ENCODE measurements at places on chromosomes 16 and 17.

- DNase-seq: peak; percentile 74
These were observed 65.6 kb downstream of the XYLT1 start for GRCh38 chr16:17404941-17405689.

GRCh38 chr17:1497831-1498230 lies 5.3 kb upstream of the MYO1C start:
- DNase-seq: no peak

DNA sequence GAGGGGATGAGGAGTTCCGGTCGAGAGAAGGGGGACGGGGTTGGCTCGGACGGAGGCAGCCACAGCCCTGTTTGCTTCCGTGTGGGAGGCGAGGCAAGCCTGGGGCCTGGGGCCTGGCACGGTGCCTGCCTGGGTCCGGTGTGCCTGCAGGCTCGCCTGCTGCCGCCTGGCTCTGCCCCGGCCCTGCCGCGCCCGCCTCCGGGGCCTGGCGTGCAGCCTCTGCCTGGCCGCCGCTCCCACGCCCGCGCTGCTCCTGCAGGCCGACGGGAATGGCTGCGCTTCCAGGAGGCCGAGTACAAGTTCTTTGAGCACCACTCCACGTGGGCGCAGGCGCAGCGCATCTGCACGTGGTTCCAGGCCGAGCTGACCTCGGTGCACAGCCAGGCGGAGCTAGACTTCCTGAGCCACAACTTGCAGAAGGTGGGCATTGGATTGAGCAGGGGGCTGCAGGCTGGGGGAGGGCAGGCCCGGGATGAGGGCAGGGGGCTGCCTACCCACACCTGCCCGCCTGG lies 53.1 kb downstream of the MRC2 start:
- no peak for DNase-seq

- DNase-seq: peak; percentile 58
These were observed 13.8 kb downstream of the CASKIN2 start for GRCh38 chr17:75501378-75502071.

DNA sequence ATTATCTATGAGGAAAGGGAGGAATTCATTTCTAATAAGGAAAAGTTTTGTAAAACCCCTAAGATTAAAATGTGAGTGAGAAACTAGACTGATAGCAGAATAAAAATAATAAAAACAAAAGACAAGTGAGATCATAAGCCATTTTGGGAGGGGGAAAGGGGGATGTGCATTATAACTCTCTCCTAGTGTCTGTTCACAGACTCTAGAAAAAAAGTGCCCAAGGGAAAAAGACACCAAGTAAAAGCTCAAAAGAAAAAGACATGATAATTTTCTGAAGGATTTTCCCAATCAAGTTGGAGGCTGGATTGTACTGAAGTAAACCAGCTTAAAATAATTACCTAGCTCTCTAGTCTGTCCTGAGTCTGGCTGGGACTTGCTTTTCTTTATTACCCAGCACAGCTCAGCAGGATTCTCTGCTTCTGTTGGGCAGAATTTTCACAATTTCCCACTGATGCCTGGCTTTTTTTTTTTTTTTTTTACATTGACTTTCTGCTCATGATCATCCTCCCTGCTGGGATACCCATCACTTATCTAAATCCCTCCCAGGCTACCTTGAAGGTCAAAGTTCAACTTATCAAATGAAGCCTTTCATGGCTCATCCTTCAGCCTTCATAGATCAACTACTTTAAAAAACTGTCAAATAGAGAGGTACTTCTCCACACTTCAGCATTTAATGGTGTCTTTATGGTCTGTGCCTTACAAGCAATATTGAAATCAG lies 124.2 kb upstream of the KCNJ16 start:
- DNase-seq: no peak

- no peak for DNase-seq
These were observed 26.3 kb downstream of the SEC14L5 start for GRCh38 chr16:4984174-4984990.

DNA sequence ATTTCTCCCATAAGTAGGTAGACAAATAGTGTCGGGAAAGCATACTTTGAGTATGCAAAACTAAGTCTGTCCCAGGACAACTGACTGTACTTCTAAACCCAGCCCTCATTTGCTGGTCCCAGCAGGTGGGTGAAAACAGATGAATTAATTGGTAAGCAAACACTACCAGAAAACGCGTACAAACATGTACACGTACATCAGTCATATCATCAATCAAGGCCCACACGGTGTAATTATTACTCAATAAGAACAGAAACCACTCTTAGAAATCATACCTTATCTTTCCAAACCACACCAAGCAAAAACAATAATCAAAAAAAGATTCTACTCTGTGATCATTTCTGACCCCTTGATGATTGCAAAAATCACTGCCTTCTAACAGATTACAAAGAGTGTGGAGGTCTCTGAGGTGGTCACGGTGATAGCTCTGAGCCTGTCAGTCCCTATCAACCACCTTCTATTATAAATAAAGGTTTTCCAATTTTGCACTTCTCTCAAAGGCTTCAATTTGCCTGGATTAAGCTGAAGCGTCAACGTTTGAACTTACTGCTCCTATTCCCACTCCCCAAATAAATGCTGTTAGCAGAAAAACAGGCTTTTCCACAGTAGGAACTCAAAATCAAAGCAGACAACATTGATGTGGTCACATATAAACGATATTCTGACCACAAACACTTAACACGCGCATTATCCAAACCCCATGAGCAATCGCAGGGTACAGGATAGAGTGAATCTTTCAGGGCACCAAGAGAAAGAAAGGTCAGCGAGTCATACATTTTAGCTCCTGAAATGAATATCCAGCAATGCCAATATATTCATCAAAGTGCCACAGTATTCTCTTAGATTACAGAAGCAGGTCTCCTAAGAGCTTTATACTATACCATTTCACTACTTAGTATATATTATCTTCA lies 211.9 kb downstream of the STX8 start:
- no peak for DNase-seq

- no peak for DNase-seq
These were observed 20.1 kb downstream of the PLD6 start for GRCh38 chr17:17186051-17186450.

GRCh38 chr16:68658341-68658973 lies 13.3 kb downstream of the CDH3 start:
- DNase-seq: no peak

- DNase-seq: no peak
These were observed 43.8 kb downstream of the SOCS1 start for GRCh38 chr16:11211977-11212797.

- DNase-seq: no peak
These were observed 479.3 kb downstream of the KCNJ18 start for GRCh38 chr17:22171631-22172030.

DNA sequence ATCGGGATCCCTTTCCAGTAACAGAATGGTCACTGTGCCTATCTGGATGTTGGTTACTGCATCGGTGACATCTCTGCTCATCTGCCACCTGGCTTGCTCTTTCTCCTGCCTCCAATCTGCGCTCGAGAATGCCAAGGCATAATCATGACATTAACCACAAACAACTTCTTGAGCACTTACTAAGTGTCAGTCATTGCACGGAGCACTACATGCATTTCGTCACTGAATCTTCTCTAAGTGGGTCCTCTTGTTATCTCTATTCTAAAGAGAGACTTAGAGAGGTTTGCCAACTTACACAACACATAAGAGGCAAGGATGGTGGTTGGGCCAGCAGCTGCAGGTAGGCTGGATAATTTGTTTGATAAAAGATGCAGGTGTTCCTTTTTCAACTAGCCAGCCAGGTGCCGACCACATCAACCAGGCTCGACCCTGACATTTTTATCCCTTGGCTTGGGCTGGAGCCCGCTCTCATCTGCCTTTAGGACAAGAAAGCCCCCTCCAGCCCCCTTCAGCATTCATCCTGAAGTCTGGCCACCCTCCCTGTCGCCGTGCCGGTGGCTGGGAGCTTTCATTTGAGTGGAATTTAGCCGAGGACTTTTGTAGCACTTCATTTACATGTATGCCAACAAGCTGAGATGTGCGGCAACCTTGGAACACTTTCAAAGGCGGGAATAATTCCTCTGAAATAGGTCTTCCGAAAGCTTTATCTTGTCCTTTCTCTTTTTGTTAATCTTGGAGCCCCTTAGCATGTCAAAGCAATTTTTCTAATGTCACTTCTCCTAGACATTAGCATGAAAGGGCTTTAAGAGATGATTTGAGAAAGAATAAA lies 89.3 kb upstream of the NKD1 start:
- no peak for DNase-seq

DNA sequence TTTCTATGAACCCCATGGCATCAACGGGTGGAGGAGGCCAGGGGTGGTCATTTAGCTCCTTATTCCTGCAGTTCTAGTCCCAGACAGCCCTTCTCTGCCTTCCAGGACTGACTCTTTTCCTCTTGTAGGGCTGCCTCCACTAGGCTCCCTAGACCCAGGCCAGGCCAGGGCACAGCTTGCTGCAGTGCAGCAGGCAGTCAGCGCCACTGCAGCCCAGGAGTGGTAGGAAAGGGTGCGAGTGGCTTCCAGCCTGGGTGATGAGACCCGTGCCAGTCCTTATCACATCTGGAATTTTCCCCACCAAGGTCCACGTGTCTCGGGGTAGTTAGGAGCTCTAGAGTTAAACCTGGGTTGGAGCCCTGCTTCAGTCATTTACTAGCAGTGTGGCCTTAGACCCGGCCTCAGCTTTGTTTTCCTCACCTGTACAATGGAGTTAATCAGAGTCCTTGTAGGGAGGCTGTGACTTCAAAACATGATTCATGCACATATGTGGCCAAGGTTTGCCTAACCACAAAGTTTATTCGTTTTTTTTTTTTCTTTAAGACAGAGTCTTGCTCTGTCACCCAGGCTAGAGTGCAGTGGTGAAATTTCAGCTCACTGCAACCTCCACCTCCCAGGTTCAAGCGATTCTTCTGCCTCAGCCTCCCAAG lies 4.7 kb downstream of the SLC5A11 start:
- DNase-seq: no peak

DNA sequence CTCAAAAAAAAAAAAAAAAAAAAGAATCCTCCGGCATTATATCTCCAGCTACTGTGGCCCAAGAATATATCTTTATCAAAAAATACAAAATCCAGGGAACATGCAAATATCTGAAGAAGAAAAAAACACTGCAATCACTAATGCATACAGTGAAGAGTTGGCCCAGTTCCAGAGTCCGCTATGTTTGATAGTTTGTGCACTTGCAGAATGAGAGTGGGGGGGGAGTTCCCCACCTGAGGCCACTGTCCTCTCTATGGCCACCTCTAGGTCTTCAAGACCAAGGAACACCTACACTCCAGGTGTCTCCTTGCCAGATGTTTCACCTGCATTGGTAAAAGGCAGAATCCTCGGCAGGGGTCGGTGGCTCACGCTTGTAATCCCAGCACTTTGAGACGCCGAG lies 4.0 kb downstream of the ZNF785 start:
- no peak for DNase-seq

- DNase-seq: no peak
These were observed 216.7 kb downstream of the SHISA9 start for GRCh38 chr16:13118091-13118490.

DNA sequence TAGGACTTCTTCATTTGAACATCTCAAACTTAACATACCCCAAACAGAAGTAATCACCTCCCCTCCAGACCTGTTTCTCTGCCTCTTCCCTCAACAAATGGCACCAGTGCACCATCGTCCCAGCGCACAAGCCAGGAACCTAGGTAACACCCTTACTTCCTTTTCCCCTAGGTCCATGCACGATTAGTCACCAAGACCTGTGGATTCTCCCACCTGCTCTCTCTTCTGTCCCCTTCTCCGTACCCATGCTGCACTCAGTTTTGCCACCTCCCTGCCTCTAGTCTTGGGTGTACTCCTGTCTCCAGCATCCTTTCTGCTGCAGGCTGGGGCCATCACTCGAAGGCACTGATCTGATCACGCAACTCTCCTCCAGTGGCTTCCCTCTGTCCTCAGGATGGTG lies 3.2 kb downstream of the EMC8 start:
- no peak for DNase-seq

DNA sequence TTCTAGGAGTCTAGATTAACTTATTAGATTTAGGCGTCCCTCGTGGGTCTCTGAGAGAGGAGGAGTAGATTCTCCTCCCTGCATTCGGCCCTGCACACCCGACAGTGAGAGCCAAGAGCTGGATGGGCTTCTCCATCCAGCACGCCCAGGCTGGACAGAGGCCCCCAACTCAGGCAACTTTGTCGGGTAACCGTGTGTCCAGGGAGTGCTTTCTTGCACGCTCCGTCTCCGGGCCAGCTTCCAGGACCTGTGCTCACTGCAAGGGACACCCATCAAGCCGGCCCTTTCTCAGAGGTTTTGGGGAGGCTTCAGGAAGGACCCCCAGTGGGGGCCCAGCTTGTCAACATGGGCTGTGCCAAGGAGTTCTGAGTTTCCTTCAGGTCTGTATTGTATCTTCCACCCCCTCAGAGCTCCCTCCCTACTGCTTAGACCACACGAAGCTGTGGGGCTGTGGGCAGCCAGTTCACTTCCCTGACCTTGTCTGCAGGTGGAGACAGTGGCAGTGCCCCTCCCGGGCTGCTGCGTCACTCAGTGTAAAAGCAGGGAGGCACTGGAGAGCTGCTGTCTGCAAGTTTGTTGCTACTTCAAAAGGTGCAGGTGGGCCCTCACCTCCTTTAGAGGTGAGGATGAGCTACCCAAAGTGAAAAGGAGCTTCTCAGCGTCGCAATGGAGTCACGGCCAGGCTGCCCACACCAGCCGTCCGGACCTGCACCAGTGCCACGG lies 24.0 kb upstream of the C16orf78 start:
- DNase-seq: no peak

DNA sequence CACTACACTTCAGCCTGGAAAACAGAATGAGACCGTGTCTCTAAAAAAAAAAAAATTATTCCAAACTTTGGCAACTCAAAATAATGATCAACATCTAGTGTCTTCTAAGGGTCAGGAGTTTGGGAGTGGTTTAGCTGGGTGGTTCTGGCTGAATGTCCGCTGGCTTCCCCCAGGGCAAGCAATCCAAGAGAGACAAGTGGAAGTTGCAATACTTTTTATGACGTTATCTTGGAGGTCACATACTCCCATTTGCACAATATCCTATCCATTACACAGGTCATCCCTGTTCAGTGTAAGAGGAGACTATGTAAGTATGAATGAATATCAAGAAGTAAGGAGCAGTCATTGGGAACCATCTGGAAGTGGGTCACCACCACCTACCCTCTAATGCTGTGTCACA lies 15.2 kb upstream of the CLEC3A start:
- no peak for DNase-seq

DNA sequence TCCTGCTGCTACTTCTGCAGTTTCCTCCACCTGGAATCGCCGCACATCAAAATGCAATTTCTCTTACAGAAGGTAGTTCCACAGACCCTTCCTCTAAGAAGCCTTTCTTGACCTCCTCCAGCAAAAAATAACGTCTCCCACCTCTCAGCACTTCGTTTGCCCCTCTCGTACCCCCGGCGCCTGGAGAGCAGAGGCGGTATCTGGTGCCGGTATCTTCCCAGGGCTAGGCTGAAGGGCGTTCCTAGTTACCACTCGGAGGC lies 482 bp downstream of the DCTPP1 start:
- DNase-seq: no peak

GRCh38 chr17:48570325-48571023 lies 7.7 kb downstream of the HOXB4 start:
- no peak for DNase-seq

GRCh38 chr16:14180481-14180944 lies 109.4 kb downstream of the MRTFB start:
- DNase-seq: peak; percentile 34

- peak; percentile 84 for DNase-seq
These were observed 119.1 kb downstream of the RAB11FIP4 start for GRCh38 chr17:31510308-31511194.
